ENCODE measurements at places on chromosomes 7 and 10.

- DNase-seq, result no peak
Observed at GRCh38 chr7:124893140-124893827, 36.3 kb downstream of the POT1 start.

- DNase-seq, result no peak
Observed at GRCh38 chr7:149880638-149881311, 7.0 kb downstream of the ATP6V0E2 start.

- no peak for DNase-seq
Observed at GRCh38 chr7:131021460-131021859, 287.5 kb upstream of the KLF14 start.

DNA sequence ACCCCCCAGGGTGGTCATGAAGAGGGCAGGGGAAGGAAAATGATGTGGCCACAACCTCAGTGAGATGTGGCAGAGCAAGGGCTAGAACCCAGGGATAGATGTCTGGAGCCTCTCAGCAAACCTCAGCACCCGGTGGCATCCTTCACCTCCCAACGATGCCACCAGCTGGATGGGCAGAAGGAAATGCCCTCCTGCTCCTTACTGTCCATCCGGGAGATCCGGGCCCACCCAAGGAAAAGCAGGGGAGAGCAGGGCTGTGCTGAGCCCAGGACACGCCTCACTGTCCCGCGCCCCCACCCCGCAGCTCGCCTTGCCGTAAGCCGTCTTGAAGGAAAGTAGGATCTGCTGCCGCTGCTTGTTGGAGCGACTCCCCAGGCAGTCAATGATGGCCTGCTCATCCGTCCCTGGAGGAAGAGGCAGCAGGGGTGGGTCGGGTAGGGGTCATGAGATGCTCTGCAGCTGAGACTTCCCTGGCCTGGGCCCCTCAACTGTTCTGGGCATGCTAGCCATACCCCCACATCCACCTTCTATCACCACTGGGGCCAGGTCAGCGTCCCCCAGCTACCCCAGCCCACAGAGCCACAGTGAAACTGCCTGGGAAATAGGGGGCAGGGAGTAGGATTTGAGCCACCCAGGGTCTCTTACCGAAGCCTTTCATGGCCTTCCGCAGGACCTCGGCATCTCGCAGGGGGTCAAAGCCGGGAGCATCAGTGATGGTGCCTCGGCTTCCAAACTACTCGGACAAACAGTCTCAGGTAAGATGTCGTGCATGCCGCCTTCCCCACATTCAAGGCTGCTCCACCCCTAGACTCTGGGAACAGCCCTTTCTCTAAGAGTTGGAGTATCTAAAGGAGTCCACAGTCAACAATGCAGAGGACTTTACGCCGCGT lies 34.3 kb downstream of the PLAC9 start:
- no peak for DNase-seq

GRCh38 chr7:129843365-129843898 lies 109.3 kb downstream of the UBE2H start:
- no peak for DNase-seq

GRCh38 chr7:121966276-121966934 lies 93.4 kb downstream of the PTPRZ1 start:
- no peak for DNase-seq

DNA sequence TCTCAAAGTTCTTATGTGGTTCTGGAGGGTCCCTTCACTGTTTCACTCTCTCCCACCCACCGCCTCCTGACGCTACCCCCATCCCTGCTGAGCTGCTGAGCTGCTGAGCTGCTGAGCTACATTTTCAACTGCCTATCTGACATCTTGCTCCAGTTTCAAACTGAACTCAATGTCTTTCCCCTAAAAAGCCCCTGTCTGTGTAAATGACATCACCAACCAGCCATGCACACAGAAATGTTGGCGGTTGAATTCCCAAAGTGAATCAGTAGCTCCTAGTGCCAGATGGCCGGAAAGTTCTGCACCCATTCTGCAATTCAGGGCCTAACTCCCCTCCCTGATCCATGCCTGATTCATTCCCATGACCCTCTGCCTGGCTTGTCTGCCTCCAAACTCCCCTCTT lies 71.2 kb downstream of the WNT2 start:
- DNase-seq, result no peak

DNA sequence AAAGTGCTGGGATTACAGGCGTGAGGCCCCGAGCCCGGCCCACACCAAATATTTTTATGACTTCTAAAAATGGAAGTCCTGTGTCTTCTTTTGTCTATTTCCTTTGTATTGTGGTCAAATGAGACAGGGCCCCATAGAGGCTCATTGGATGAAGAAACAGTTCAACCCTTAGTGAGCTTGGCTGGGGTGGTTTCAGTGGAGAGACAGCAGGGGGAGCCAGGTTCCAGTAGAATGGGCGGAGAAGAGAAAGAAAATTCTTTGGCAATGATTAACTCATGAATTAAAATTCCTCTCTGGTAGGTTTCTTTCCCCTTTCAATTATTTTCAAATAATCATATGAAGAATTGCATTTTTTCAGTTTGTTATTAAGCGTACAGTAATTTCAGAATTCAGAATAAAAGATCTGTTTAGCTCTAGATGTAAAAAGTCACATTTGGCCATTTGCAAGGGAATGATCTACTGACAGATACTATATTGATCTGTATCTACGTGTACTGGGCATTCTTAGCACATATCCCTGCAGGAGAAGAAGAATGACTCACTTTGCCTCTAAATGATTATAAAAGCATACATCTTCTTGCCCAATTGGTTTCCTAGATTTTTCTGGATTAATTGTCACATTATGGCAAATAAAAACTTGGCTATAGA lies 43.2 kb downstream of the PNLIPRP3 start:
- DNase-seq, result no peak

- no peak for DNase-seq
Observed at GRCh38 chr7:101659706-101660105, 30.6 kb upstream of the MYL10 start.

- DNase-seq, result no peak
Observed at GRCh38 chr7:98802088-98802780, 67.6 kb downstream of the TMEM130 start.

DNA sequence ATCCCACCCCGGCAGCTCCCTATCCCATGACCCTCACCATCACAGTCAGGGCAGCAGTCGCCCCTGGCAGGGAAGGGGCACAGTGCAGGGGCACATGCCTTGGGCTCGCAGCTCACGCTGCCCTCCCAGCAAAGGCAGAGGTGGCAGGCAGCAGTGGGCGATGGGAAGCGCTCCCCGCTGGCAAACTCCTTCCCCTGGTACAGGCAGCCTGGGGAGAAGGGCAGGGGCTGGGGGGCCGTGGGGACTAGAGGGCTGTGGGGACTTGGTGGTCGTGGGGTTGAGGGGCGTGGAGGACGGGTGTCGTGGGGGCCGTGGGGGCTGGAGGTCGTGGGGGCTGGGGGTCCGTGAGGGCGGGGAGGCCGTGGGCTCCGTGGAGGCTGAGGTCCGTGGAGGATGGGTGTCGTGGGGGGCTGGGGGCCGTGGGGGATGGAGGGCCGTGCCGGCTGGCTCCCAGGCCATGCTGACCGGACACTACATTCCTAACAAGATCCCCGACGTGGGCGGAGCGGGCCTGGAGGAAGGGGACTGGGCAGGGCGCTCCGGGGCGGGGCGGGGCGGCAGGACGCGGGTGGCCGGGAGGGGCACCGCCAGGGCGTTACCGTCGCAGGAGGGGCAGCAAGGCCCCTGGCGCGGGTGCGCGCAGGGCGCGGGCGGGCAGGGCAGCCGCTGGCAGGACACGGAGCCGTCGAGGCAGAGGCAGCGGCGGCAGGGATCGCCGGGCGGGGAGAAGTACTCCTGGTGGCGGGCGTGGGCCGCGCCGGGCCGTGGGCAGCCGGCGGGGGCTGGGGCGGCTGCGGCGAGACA lies 20.0 kb downstream of the KCP start:
- DNase-seq, result no peak

GRCh38 chr7:2042650-2043049 lies 190.1 kb downstream of the MAD1L1 start:
- no peak for DNase-seq
